Activated CD4-positive, alpha-beta T cell treated with anti-CD3 and anti-CD28 coated beads for 1 hour (primary cell): ENCODE measurements at places on chromosomes 16 and 17.

DNA sequence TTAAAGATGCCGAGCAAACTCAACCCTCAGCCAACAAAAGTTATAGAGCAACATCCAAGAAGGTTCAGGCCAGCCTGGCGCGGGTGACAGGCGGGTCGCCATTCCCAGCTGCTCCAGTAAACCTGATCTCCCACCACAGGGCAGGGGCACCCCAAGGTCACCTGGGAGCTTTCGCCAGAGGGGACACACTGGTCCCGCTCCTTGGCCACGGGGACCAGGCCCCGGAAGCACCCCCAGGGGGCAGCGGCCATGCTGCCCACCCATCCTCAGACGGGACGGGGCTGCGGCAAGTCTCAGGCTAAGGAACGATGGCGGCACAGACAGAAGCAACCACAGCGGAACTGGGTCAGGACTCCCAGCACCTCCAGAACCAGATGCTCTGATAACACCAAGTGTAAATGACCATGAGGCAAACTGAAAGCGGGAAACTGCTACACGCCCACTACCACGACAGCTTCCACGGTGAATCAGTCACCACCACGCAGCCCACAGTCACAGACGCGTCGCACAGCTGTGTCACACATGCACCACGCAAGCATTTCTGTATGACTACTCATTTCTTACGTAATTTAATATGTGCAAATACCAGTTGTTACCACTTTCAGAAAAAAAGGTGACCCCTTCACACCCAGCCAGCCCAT lies 14.1 kb upstream of the CCDC154 start:
- DNase-seq, result no peak

- no peak for DNase-seq
Observed at GRCh38 chr16:82088483-82088882, 53.4 kb downstream of the HSD17B2 start.

GRCh38 chr17:6067060-6067459 lies 3.1 kb upstream of the WSCD1 start:
- DNase-seq, result no peak

- no peak for DNase-seq
Observed at GRCh38 chr16:457732-458400, 32.4 kb downstream of the RAB11FIP3 start.

- DNase-seq, result no peak
Observed at GRCh38 chr16:9197957-9198661, 106.7 kb downstream of the HAPSTR1 start.

DNA sequence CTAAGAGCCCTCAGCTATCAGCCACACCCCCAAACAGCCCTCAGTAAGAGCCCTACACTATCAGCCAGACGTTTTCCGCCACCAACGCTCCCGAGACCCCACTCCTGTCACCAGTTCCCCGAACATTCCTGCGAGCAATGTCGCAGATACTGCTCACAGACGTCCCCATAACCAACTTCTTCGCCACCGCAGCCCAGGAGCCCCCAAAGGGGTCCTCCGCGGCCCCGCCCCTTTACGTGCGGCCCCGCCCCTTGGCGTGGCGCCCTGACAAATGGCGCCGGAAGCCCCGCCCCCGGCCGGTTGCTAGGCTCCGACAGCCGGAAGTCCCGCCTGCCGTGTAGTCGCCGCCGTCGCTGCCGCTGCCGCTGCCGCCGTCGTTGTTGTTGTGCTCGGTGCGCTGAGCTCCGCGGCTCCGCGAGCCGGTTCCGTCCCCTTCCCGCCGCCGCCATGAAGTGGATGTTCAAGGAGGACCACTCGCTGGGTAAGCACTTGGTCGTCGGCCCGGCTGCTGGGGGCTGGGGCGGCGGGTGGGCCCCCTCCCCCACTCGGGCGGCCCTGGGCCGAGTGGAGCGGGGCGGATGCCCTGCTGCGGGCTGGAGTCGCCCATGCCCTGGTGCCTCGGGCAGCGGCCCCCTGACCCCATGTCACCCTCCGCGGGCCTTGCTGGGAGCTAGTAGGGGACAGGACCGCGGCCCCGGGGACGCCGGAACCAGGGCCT lies at the start of gene GABARAPL2:
TSS of gene GABARAPL2 (plus strand) at position 340 of the 718 bp plus-strand sequence. CDS start at position 448, 108 bp downstream.
- peak; percentile 86 for DNase-seq

DNA sequence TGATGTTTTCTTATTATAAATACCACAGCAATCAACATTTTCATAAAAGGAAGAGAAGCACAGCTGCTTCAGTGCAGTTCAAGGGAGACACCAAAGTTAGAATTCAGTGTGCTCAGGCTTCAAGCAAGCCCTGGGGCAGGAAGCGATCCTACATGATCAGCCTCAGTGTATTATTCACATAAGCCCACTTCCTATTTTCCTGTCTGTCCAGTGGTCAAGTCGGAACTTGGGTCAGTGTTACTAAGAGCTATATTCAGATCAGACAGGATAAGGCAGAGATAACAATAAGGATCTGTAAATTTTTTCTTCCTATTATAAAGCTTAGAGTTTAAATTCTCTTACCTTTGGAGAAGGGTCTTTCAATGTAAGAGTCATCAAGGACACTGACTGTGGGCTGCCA lies 12.9 kb downstream of the HEATR6 start:
- DNase-seq, result no peak

- DNase-seq, result no peak
Observed at GRCh38 chr17:46009681-46010596, 10.9 kb downstream of the STH start.

DNA sequence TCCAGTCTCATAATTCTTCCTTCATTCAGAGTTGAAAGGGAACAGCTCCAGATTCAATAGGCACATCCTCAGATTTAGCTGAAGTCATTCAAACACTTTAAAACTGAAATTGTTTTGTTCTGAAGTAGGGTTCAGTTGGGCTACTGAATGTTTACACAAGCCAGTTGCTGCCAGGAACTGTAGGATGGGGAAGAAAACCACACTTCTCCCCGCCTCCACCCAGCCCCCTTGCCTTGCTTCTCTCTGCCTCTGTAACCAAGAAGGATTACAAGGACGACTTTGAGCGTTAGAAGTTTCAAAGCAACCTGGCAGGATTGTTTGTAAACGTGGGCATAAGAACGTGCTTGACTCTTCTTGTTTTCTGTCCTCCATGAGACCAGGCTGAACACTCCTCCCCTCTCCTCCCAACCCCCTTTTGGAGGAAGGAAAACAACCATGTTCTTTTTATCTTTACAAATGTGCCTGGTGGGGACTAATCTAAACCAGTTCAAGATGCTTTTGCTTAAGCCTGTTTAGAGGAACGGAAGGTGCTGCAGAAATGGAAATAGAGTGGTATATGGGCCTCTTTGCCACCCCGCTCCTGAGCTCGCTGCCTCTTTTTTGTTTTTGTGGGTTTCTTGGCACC lies 287.9 kb downstream of the FTO start:
- DNase-seq, result no peak

DNA sequence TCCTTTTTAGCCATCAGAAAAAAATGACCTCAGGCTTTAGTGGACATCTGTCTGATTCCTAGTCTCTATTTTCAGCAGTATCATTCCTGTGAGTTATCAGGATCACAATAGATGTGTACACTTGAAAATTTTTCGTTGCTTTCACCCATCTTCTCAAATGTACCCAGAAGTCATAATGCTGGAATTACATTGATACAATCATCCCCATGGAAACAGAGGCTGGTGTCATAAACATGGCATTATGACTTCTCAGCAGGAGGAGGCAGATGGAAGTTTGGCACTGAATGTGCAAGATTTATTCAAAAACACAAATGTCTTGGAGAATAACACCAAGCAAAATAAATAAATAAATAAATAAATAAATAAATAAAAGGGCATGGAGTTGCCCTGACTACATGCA lies 292.5 kb downstream of the PHKB start:
- no peak for DNase-seq

GRCh38 chr17:7587420-7588151 lies 2.3 kb downstream of the SOX15 start:
- DNase-seq, result no peak

DNA sequence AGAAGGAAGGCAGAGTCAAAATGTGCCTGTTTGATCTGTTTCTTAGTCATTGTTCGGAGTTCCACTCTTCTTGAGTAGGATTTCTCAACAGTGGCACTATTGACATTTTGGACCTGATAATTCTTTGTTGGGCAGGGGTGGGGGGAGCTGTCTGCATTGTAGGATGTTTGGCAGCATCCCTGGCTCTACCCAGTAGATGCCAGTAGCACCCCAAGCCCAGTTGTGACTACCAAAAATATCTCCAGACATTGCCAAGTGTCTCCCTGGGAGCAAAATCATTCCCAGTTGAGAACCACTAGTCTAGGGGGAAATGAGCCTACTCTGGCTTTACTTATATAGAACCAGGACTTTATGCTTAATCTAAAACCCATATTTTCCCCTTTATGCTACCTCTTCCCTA lies 1.1 kb upstream of the GFOD2 start:
- no peak for DNase-seq

DNA sequence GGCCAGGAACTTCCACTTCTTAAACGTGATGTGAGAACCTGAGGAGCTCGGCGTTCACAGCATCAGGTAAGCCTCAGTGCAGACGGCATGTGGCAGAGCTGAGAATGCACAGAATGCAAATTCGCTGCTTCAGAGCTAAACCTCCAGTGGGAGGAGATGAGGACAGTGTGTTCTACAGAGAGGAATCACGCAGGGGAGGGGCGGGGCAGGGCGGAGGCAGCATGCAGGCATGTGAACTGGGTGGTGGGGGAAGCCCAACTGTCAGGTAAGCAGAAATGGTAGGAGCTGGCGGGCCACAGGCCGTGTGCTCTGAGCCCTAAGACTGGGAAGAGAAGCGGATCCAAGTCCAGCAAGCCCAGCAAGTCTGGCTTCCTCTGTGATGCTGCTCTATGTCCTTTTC lies 94.7 kb downstream of the ZNF778 start:
- DNase-seq, result no peak

- no peak for DNase-seq
Observed at GRCh38 chr16:80273635-80274538, 266.9 kb upstream of the DYNLRB2 start.

DNA sequence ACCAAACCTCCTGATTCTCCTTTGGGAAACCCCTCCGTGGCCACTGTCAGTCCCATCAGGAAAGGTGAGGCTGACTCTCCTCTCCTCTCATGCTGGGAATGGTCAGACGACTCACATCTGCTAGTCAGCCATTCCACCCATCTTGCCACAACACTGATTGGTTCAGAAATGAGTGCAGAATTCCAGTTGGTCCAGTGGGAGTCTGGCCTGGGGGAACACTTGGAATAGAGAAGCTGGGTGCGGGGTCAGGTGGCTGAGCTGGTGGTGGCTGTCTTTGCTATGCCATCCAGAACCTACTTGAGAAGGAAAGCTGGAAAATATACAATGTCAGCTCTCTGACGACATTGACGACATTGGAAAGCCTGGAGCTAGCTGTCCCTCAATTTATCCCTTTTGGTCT lies 23.6 kb upstream of the PLLP start:
- no peak for DNase-seq

GRCh38 chr17:77803726-77804125 lies 154.8 kb upstream of the TNRC6C start:
- no peak for DNase-seq

DNA sequence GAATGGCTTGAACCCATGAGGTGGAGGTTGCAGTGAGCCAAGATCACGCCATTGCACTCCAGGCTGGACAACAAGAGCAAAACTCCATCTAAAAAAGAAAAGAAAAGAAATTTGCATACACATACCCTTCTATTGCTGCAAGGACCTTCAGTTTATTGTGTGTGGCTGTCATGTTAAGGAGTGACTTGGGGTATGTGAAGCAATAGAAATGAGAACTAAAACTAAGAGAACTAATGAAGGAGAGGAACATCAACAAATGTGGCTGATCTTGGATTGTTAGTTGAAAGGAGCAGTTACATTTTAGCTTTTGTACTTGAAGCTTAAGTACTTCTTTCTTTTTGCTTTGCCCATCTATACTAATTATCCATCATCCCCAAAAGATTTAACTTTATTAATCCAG lies 12.7 kb upstream of the NSRP1 start:
- no peak for DNase-seq

- peak; percentile 29 for DNase-seq
Observed at GRCh38 chr17:336110-337021, 16.2 kb downstream of the RPH3AL start.

- DNase-seq, result no peak
Observed at GRCh38 chr17:57541472-57542394, 203.4 kb downstream of the CCDC182 start.

DNA sequence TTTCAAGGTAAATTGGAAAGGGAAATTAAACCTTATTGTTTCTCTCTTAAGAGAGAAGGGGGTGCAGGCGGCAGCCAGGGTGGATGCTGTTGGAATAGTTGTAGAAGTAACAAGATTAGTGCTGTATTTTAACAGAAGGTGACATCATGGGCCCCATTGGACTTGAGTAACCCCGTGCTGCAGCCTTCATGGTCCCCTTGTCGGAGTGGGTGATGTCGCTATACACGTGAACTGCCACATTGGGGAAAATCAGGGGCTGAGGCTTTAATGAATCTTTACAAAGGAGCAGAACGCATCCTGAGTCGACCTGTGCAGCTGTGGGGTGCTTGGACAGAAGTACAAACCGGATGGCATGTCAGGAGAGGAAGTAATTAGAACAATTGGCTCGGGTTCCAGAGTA lies 3.2 kb downstream of the SNX11 start:
- DNase-seq, result no peak

- no peak for DNase-seq
Observed at GRCh38 chr17:17781591-17782496, 54.9 kb downstream of the SREBF1 start.

- DNase-seq, result no peak
Observed at GRCh38 chr16:48008011-48008525, 147.7 kb downstream of the ABCC12 start.

DNA sequence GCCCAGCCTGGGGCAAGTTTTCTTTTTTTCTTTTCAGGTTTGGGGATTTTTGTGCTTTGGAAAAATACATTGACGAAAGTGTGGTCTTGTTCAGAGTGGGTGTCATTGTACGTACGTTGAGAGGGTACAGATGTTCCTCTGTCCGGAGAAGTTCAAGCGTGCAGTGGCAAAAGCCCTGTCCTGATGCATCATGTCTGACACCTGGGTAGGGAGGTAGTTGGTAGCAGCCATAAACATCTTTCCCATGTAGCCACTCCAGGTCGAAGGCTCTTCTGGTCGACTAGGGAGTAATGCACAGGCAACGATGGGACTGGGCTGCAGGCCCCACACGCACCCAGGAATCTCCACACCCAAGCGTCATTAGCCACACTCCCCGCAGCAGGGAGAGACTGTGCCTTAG lies 27.4 kb downstream of the WIPI1 start:
- DNase-seq, result no peak
